GM12865 (cell line): ENCODE measurements at places on chromosomes 3 and 15.

- no peak for DNase-seq
Measured at GRCh38 chr15:57591822-57592367, at the start of gene MYZAP. Gene MYZAP, plus strand, starts transcription at chr15:57591904. Its CDS starts 131 bp downstream, at chr15:57592035.

GRCh38 chr3:105315815-105316214, 50.9 kb upstream of the ALCAM start:
- no peak for DNase-seq

DNA sequence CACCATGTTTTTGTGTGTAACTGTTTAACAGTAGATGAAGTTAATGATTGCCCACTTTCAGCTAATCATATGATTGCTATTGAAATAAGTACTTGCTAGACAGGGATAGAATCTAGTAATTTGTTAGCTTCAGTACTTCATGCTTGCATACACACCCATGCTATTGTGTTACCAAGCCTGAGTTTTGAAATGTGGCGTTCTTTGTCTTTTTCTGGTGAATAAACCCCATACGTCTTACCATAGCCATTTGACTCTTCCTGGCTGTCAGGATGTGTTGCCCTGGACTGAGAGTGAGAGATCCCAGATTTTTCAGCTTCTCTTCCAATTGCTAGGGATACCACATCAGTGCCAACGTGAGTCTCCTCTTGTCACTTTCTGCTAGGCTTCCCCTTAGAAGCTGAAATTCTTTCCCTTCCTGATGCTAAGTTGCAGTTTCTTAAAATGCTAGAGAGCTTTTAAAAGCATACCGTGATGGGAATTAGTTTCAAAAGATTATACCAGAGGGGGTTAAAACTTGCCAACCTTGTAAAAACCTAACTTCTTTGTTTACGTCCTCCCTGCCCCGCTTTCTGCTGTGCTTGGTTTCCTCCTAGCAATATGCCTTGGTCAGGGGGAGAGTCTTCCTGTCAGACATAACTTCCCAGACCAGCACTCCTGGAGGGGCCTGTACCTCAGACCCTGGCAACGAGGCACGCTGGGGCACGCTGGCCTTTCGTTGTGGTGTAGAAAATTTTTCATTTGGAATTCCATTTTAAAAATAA, 62.9 kb upstream of the ULK4 start:
- no peak for DNase-seq

DNA sequence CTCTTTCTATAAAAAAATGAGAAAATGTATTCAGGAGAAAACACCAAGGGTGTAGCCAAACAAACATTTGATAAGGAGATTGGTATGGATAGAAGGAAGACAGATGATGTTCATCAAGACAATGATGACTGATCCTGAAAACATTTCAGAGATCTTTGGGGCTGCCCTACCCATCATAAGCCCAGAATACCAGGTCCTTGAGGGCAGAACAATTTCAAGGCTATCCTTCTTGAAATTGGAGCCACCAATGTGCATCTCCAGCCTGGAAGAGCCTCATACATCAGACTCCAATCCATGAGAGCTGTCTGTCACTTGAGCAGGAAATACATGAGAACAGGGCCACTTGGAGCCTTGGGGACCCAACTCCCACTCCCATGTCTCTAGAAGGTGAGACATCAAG, 89.5 kb upstream of the ANKRD28 start:
- no peak for DNase-seq

GRCh38 chr3:114460459-114460858, 166.6 kb downstream of the TIGIT start:
- peak; percentile 57 for DNase-seq

DNA sequence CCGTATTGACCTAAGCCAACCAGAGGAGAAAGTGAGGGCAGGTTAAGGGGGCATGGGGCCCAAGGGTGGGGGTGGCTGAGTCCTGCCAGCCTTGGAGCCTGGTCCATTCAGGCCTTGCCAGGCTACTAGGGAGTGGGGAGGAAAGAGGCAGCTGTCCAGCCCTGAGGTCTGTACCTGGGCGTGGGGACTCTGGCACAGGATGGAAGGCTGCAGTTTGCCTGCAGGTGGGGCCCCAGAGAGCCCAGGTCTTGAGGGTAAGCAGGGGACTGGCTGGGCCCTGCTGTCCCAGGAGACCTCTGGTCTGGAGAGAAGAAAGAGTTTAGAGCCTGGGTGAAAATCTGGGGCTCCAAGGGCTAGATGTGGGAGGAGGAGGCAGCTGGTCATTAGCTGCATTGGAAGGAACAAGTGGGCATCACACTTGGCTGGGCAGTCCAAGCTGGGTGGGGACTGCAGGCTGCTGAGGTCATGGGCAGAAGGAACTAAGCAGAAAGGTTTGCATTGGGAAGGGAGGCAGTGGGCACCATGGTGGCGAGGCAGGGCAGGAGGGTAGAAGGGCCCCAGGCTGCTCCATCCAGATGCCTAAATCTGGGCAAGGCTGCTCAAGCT, 108.4 kb downstream of the OXNAD1 start:
- DNase-seq: peak; percentile 34
